ENCODE measurements at places on chromosomes 3 and 15.

DNA sequence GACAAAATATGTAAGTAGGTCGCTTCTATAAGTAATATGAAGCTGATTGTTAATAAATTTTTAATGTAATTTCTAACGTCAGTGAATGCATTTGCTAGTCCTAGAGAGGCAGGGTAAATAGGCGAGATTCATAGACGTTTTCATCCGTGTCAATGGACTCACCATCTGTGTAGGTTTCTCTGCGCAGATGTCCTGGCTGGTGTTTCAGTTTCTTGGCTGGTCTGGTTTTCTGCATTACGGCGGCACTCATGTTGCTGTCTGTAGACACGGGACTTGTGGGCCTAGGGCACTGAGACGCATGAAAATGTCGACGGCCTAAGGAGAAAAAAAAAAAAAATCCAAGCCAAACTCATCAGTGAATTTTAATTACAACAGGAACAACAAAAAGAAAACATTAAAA lies 1153.3 kb downstream of the ROBO1 start:
- DNase-seq: no peak

DNA sequence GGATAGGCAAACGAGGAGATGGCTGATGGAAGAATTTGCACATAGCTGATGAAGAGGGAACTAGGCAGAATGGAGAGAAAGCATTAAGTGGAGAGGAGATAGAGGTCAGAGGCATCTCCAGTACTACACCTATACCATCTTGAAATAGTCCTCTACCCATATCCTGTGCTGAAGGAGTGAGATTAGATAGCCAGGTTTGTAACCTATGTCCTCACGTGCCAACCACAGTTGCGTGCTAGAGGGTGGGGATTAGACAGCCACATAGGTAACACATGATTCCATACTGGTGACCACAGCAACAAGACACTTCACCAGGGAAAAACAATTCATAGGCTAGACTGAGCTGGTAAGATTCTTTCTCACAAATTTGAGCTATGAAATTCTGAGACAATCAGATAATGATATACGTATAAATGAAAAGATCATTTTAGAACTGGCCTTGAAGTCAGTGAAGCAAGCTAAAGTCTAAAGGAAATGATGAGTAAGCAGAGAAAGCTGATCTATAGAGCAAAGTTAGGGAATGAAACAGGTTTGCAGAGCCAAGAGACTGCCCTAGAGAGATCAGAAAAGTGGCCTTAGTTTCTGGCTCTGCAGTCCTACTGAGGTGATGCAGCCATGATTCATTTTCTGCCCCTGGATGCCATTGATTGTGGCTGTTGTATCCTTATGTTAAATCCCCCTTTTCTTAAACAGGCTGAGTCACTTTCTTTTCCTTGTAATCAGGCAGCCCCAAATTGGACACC lies 17.7 kb downstream of the MYNN start:
- no peak for DNase-seq

GRCh38 chr3:62965311-62965710 lies 90.1 kb upstream of the CADPS start:
- DNase-seq: no peak

GRCh38 chr3:146838221-146838620 lies 233.1 kb upstream of the PLSCR5 start:
- no peak for DNase-seq

DNA sequence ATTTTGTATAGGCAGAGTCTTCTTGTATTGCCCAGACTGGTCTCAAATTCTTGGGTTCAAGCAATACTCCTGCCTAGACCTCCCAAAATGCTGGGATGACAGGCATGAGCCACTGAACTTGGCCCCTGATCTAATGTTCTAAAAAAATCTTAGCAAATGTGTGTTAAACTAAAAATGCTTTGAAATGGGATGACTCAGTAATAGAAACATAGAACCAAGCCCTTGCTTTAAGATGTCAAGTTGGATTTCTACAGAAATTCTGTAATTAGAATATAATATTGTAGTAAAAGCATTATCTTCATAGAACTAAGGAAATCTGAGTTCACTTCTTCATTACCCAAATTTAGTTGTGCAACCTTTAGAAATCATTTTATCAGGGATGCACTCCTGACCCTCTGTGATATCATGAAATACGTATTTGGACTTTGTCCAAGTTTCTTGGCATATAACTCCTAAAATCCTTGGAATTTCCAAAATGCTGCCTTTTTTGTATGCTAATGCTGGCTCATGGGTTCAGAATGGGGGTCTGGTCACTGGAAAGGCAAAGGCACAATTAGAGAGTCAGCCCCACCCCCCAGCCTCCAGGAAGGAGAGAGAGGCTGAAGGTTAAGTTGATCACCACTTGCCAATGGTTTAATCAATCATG lies 217.3 kb downstream of the TP63 start:
- no peak for DNase-seq

- no peak for DNase-seq
Observed at GRCh38 chr15:34726406-34727100, 28.2 kb downstream of the GJD2 start.

DNA sequence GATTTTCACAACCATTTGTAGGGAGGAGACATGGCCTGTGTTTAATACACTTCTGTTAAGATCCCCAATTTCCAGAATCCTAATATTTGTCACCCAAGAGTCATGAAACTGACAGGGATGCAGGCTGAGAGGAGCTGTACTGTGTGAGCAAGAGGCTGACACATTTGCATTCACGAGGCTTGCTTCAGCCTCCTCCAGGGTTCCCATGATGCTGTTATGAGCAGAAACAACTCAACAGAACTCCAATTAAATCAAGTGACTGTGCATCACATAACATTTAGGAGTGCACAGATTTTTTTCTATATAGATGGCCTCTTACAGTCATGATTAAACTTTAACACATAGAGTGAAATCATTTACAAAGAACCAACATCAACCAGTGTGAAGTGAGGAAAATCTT lies 292.3 kb upstream of the STT3B start:
- DNase-seq: no peak

DNA sequence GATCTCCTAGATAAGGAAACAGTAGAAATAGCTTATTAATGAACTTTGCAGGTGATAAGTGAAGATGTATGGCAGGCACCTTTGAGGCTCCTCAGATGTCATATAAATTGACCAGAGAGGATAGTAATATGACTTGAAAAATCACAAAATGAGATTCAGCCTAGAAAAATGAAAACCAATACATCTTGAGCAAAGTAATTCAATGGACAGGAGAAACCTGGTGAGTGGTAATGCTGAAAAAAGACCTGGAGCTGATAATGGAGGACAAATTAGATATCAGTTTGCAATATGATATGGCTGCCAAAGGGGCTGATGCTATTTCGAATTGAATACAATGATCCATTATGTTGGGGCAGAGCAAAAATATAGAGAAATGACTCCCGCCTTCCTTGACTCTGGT lies 103.9 kb downstream of the LSAMP start:
- DNase-seq: no peak

DNA sequence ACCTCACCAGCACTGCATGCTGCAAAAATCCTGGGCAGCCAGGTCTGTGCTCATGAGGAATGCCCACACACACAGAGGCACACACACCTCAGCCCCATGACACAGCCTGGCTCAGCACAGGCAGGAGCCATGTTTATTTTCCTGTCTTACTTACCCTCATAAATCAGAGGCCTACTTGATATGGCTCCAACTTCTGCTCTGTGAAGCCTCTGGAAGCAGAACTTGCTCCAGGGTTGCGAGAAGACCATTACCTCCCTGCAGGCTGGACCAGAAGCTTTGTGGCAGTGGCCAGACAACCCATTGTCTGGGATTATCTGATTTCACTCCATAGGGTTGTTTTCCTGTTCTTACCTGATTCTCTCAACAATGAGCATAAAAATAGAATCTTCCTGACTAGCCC lies 43.8 kb upstream of the CMTM8 start:
- no peak for DNase-seq

GRCh38 chr3:81216192-81216591 lies 545.3 kb downstream of the GBE1 start:
- DNase-seq: no peak

DNA sequence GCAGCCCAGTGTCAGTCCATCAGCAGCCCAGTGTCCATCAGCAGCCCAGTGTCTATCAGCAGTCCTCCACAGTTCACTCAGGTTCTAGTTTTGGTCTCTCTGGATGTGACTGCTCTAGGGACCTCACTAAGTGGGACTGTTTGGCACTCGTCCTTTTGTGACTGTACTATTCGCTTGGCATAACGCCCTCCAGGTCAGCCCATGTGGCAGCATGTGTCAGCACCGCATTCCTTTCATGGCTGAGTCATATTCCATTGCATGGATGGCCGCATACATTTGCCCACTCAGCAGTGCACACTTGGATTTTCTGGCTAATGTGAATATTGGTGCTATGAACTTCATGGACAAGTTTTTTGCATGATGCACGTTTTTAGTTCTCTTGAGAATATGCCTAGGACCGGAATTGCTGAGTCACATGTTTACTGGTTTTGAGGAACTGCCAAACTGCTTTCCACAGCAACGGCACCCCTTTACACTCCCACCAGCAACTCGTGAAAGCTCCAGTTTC lies 16.4 kb downstream of the CHST13 start:
- DNase-seq: no peak

- no peak for DNase-seq
Observed at GRCh38 chr15:26729581-26729980, 43.3 kb downstream of the GABRB3 start.

DNA sequence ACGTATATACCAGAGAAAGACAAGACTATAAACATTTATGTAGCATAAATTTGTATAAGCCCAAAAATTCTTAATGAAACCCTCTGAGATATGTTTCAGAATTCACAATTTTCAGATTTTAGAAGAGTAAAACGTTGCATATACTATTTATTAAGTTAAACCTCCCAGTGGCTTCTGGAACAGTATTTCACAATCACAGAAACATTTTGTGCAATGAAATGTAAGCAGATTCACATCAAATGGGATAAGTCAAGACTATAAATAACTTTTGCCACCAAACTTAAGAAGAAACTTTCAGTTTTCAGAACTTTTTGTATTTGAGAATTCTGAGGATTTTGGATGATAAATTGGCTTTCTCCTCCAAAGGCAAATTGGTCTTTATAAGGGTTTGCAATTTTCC lies 9.2 kb downstream of the SLTM start:
- DNase-seq: no peak

GRCh38 chr15:42736178-42736792 lies 643 bp downstream of the CDAN1 start:
- no peak for DNase-seq

DNA sequence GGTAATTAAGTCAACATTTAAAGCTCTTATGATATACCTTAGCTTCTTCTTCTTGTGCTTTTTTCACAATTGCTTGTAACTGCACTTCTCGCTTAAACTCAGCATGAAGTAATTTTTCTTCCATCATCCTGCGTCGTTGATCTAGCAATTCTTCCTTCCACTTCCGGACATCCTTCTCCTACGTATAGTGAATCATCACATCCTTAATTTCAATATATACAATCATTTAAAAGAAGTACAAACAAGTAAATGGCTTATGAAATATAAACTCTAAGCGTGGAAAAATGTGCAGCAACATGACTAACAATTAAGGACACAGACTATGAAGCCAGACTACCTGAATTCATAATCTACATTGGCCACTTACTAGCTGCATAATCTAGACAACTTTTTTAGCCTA lies 151.4 kb downstream of the SCAPER start:
- no peak for DNase-seq

DNA sequence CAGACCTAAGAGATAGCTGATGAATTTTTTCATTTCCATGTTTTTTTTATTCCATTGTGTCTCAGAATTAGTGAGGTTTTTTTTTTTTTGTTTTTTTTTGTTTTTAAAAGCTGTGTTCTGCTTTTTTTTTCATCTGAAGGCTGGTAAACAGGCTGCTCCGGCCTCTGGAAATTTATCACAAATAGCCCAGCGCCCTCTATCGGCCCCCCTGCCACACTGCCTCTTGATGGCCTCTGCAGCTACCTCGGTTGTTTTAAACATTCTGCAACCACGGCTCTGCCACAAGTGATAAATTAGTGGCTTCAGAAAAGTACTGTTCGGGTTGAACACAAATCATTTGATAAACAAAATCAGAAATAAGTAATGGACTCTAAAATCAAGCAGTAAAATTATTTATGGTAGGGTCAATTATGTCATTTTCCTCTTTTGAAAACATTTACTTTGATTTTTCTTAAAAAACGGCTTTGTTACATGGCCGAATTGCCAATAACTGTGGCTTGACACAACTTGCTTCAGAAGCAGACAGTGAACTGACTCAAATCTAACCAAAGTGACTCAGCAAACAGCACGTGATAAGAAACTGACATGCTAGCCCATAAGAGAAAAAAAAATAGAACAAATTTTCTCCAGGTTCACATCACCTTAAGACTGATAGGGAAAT lies 87.8 kb downstream of the RSL24D1 start:
- DNase-seq: peak; percentile 56

DNA sequence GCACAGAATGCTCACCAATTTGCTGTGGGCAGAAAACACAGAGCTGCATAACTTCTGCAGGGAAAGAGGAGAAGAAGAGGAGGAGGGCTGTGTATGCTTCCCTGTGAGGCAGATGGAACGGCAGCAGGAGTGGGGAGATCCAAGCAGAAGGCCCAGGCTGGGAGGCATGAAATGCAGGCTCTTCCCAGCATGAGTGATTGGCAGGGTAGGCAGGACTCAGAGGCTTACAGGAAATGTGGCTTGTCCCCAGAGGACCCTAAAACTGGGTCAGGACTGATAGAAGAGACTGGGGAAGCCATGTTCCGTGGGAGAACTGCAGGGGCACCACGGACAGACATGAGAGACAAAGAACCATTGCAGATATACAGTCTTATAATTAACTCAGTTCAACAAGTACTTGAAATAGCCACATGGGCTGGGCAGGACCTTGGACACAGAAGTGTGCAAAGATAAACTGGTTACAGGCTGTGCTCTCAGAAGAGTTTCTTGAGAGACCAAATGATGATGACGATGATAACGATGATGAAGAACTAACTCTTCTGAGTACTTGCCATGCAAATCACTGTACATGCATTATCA lies 286.9 kb downstream of the EPHB1 start:
- DNase-seq: no peak

DNA sequence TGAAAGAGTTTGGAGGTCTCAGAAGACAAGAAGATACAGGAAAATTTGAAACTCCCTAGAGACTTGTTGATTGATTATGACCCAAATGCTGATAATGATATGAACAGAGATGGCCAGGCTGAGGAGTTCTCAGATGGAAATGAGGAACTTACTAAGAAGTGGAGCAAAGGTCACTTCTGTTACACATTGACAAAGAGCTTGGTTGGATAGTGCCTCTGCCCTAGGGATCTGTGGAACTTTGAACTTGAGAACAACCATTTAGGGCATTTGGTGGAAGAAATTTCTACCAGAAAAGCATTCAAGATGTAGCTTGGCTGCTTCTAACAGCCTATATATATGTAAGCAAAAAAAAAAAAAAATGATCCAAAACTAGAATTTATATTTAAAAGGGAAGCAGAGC lies 48.9 kb upstream of the NAALADL2 start:
- no peak for DNase-seq

DNA sequence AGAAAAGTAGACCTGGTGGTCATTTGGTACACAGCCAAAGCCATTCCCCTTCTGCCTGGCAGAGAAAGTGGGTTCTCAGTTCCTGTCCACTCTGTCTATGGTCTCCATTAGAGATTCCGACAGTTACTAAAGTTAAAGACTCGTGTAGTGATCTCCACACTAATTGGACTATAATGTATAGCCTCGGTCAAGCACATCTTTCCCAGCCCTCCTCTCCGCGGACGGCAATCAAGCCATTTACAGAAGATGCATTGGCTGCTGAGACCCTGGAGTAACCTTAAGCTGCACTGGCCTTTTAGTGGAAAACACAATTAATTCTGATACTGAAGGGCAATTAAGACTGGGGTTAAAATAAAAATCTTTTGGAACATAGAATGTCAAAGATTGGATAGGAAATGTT lies 865.3 kb downstream of the MCTP2 start:
- no peak for DNase-seq

All from NCI-H345 (cell line).